Hematopoietic multipotent progenitor cell treated with erythropoietin and hydrocortisone succinate and interleukin-3 and kit ligand, for 6 days (in vitro differentiated cells): ENCODE measurements at places on chromosomes 1 and 21.

GRCh38 chr1:82706741-82707140, 906.0 kb downstream of the ADGRL2 start:
- DNase-seq: no peak

DNA sequence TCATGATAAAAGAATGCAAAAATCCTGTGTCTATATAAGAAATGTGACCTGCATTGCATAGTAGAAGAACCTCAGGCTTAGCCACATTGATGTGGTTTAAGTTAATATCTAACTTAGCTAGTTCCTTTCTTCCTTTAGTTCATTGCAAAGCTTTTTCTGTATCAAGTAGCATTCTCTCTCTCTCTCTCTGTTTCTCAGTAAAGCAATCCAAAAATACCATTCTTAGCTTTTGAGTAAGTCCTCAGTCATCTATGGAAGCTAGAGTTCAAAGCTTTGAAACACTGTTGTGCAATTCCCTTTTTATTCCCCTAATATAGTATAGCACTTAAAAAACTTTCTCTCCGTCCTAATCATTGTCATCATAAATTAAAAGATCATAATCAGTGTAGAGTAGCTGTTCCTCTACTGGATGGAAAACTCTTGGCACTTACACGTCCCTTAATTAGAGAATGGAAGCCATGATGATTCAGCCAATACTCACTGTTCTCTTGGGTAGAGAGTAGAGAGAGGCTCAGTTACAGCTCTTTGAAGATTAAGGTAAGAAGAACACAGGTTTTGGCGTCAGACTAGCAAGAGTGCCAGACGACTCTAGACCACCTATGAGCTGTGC, 350.3 kb upstream of the LYPLAL1 start:
- DNase-seq: no peak

GRCh38 chr1:224539971-224540370, 76.1 kb upstream of the CNIH3 start:
- no peak for DNase-seq

GRCh38 chr1:89736937-89737733, 83.7 kb upstream of the LRRC8D start:
- no peak for DNase-seq

- no peak for DNase-seq
Observed at GRCh38 chr1:189787201-189787600, 690.5 kb downstream of the BRINP3 start.

DNA sequence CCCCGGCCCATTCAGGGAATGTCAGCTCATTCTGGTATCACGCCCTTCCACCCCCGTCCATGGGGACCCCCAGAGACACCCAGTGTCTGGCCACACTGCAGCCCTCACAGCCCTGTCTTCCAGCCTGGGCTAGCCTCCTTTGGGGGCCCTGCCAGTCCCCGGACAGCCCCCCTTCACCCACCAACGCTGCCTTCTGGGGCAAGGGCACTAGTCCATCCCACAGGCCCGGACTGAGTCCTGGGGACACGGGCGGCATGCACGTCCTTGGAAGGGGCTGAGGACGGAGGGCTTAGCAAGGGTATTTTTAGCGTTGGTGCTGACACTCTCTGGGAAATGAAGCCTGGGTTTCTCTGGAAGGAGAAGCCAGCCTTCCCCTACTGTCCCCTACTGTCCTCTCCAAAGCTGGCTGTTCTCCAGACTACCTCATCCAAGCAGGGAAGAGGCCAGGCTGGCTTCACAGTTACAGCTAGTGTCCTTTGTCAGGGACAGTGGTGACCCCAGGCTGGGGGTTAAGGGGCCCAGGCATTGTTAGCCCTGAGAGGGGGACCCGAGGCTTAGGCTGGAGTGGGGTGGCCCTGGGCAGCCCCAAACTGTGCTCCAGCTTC, 39.5 kb downstream of the COQ8A start:
- no peak for DNase-seq

DNA sequence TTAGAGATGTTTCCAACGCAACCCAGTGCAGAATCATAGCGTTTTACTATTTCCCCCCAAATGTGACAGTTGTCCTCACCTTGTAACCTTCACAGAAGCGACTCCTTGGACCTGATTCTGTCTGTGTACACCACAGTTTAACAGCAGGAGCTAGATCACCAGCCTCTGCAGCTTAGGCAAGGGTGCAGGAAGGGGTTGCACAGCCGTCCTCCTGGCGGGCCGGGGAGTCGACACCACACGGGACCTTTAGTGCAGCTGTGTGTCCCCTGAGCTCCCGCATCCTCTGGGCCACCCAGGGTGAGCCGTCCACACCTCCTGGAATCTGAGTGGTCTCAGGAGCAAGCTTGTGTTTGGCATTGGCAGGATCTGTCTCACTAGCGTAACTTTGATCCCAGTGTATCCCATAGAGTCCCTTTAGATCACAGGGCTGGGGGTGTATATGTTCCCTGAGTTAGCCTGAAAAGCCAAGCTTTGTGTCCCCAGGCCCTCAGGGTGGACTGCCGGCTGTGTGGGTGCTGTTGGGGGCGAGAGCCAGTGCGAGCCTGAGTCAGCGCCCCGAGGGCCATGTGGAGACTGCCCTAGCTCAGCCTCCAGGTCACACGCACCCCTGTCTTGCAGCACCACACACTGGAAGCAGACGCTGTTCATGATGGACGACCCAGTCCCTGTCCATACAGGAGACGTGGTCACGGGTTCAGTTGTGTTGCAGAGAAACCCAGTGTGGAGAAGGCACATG, 27.5 kb downstream of the PRMT2 start:
- DNase-seq: no peak

- no peak for DNase-seq
Observed at GRCh38 chr1:71054281-71054731, 6.7 kb upstream of the PTGER3 start.

GRCh38 chr1:38097284-38097898, 50.8 kb upstream of the POU3F1 start:
- no peak for DNase-seq

DNA sequence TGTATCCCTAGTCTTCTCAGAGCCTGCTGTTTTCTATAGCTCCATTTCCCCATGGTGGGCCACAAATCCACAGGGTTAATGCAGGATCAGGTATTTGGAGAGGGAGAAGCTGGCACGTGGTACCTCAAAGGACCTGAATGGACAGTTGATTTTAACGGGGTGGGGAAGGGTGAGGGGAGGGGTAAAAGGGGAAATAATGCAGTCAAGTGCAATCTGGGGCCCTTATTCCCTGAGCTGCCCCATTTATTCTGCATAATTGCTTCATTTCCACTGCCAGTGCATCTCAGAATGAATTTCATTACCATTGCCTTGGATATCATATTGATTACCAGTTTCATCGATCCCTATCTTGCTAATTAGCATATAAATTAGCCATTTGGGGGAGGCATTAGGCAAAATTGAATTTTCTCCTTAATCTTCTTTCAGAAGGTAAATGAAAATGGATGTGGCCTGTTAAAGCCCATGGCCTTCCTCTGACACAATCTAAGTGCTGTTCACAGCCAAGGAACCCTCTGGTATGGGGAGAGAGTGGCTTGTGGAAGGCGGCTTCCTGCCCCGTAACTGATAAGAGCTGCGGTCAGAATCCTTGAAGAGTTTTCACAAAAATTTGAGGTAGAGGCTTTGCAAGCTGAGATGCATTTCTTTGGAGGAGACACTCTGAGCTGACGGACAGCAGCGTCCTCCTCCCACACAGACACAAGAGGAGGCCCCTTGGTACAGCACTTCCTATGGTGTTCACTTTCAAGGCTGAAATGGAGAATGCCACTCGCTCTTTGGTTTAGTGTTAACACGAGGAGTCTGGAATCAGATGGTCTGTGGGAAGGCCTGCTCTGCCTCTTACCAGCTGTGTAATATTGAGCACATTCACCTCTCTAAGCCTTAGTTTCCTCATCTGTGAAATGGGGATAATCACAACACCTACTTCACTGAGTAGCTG, 34.4 kb downstream of the PHC2 start:
- peak; percentile 93 for DNase-seq

GRCh38 chr1:174786760-174787159, 213.0 kb upstream of the CACYBP start:
- no peak for DNase-seq

- DNase-seq: peak; percentile 49
Observed at GRCh38 chr1:159991513-159991912, 37.5 kb upstream of the SLAMF9 start.

DNA sequence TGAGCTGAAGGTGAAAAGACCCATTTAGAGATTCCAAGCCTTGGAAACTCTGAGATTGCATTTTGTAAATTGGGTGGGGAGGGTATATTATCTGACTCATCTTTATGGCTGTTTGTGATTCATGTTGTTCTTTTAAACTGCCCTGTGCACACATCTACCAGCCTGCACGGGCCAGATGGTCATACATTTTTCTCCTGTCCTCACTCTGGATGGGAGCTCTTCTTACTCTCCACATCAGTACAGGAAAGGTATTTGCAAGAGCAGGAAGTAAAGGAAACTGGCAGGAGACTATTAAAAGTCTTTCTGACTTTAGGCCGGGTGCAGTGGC, 14.3 kb upstream of the NMNAT2 start:
- DNase-seq: no peak

- no peak for DNase-seq
Observed at GRCh38 chr21:15825700-15826099, 95.9 kb downstream of the USP25 start.

- DNase-seq: no peak
Observed at GRCh38 chr1:223827193-223827663, 18.5 kb downstream of the TP53BP2 start.

- DNase-seq: no peak
Observed at GRCh38 chr1:158735848-158736247, 15.3 kb upstream of the OR6K3 start.

GRCh38 chr1:79982211-79982610, 975.7 kb upstream of the ADGRL4 start:
- DNase-seq: no peak

DNA sequence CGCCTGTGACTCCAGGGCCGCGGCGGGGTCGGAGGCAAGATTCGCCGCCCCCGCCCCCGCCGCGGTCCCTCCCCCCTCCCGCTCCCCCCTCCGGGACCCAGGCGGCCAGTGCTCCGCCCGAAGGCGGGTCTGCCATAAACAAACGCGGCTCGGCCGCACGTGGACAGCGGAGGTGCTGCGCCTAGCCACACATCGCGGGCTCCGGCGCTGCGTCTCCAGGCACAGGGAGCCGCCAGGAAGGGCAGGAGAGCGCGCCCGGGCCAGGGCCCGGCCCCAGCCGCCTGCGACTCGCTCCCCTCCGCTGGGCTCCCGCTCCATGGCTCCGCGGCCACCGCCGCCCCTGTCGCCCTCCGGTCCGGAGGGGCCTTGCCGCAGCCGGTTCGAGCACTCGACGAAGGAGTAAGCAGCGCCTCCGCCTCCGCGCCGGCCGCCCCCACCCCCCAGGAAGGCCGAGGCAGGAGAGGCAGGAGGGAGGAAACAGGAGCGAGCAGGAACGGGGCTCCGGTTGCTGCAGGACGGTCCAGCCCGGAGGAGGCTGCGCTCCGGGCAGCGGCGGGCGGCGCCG, at the start of gene SIM2:
TSS of gene SIM2 (plus strand) at position 135 of the 565 bp plus-strand sequence. CDS start 632 bp downstream, outside the sequence.
- no peak for DNase-seq

DNA sequence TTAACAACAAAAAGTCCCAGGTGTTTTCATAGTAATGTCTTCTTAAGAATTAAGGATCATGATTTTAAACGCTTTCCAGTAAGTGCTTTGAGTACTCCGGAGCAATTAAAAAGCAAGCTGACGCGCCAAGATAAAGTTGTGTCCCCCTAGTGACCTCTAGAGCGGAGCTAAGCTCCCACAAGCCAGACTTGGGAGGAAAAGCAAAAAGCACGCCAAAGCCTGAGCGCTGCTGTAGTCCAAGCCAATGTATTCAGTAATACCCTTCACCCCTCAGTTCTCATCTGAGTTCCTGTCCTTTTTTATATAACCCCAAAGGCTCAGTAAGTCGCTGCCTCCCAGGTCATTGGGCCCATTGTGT, 3.5 kb upstream of the SLC44A5 start:
- DNase-seq: peak; percentile 6

DNA sequence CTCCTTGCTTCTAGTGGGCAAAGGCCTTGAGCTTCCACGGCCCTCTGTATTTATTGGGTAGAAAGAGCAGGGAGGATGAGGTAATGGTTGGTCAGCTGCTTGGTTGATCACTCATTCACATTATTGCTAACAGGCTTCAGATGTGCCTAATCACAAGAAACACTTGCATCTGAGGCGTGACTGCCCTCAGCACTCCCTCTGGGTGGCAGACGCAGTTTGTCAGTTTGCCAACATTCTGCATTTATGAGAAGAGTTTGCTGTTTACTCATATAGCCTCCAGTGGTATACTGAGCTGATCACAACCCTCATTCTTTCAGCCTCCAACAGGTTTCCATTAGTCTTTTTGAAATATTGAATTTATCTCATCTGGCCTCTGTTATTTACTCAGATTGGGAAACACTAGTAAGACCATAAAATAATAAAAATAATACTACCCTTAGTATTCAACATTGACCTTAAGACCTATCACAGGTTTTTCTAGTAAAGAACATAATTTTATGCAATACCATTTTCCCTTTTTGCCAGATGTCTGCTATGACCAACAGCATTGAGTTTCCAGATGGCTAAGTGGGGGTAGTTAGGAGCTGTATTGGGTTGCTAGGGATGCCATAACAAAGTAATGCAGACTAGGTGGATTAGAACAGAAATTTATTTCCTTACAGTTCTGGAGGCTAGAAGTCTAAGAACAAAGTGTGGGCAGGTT, 53.3 kb downstream of the PTGFR start:
- DNase-seq: no peak

- no peak for DNase-seq
Observed at GRCh38 chr1:151512326-151512725, 1.1 kb downstream of the CGN start.

GRCh38 chr1:224698015-224698451, 81.9 kb downstream of the CNIH3 start:
- no peak for DNase-seq

DNA sequence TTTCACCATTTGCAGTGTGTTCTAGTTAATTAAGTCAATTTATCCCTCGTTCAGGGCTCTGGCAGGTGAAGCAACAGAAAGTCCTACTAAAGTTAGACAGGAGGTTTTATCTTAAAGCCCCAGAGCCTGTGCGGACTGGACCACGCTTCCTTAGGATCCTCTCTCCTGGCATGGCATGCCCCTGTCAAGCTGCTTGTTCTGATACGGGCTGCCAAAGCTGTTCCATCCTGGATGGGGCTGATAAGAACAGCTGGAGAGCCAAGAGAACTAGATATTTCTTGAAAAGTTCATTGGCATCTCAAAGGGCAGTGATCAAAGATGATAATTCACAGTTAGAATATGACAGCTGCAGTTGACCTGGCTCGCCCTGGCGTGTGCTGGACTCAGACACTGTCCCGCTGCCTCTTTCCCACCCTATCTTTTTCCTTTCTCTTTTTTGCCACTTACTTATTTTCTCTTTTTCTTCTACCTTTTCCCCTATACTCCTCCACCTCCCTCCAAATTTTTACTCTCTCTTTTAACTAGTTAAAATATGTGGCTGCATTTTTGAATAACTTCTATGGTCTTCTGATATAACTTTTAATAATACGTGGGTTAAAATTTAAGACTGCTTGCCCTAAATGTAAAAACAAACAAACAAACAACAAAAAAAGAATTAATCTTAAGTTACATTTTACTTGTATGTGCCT, 96.7 kb downstream of the ABCA4 start:
- peak; percentile 96 for DNase-seq
